NAMALWA (cell line): ENCODE measurements at places on chromosomes 5 and 9.

- DNase-seq: peak; percentile 55
Observed at GRCh38 chr5:87020099-87020934, 247.4 kb upstream of the RASA1 start.

GRCh38 chr5:117888688-117889087, 1099.7 kb downstream of the DTWD2 start:
- peak; percentile 9 for DNase-seq

GRCh38 chr5:10592601-10593000, 28.7 kb downstream of the ANKRD33B start:
- DNase-seq: peak; percentile 46

GRCh38 chr9:99445371-99445891, 223.3 kb downstream of the SEC61B start:
- no peak for DNase-seq

DNA sequence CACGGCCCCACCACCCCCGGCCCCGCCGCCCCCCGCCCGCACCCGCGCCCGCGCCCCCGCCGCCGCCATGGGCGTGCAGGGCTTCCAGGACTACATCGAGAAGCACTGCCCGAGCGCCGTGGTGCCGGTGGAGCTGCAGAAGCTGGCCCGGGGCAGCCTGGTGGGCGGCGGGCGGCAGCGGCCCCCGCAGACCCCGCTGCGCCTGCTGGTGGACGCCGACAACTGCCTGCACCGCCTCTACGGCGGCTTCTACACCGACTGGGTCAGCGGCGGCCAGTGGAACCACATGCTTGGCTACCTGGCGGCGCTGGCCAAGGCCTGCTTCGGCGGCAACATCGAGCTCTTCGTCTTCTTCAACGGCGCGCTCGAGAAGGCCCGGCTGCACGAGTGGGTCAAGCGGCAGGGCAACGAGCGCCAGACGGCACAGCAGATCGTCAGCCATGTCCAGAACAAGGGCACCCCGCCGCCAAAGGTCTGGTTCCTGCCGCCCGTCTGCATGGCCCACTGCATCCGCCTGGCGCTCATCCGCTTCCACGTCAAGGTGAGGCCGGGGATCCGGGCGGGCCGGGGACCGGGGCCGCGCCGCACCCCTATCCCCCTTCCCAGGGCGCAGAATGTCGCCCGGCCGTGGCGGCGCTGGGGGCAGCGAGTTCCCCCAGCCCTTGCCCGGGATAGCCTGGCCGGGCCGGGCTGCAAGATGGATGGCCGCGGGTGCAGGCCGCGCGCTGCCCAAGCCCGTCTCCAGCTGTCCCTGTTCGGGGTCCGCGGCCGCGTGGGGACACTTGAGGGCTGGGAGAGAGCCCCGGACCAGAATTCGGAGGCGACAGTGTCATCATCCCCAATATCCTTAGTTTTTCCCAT, 594 bp downstream of the FAM120A start:
- peak; percentile 50 for DNase-seq

- peak; percentile 79 for DNase-seq
Observed at GRCh38 chr5:3364941-3365340, 230.7 kb upstream of the IRX1 start.

GRCh38 chr5:59161221-59162105, 578.6 kb downstream of the RAB3C start:
- no peak for DNase-seq

- DNase-seq: no peak
Observed at GRCh38 chr5:125014202-125014601, 267.8 kb upstream of the ZNF608 start.

- peak; percentile 66 for DNase-seq
Observed at GRCh38 chr5:38193015-38193581, 65.3 kb upstream of the EGFLAM start.

- no peak for DNase-seq
Observed at GRCh38 chr5:1523480-1523792, 324 bp downstream of the LPCAT1 start.

DNA sequence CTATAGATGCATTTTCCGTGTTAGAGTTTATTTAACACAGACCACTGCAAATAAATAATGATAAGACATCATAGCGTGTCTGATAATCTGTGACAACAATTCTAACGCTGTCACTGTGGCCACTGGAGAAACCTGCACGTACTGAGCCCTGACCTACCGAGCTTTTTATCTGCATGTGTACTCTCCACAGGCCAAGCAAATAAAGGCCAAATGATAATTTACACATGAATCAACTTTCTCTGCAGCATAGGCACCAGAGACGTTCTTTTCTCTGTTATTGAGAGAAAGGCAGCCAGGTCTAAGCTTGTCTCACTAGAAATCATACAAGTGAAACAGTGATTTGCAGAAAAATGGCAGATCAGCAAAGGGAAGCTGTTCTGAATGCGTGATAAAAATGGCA, 75.8 kb downstream of the POU5F2 start:
- no peak for DNase-seq

GRCh38 chr5:143614831-143615230, 197.1 kb upstream of the HMHB1 start:
- DNase-seq: no peak

- DNase-seq: no peak
Observed at GRCh38 chr5:33936004-33936380, 194 bp upstream of the RXFP3 start.

DNA sequence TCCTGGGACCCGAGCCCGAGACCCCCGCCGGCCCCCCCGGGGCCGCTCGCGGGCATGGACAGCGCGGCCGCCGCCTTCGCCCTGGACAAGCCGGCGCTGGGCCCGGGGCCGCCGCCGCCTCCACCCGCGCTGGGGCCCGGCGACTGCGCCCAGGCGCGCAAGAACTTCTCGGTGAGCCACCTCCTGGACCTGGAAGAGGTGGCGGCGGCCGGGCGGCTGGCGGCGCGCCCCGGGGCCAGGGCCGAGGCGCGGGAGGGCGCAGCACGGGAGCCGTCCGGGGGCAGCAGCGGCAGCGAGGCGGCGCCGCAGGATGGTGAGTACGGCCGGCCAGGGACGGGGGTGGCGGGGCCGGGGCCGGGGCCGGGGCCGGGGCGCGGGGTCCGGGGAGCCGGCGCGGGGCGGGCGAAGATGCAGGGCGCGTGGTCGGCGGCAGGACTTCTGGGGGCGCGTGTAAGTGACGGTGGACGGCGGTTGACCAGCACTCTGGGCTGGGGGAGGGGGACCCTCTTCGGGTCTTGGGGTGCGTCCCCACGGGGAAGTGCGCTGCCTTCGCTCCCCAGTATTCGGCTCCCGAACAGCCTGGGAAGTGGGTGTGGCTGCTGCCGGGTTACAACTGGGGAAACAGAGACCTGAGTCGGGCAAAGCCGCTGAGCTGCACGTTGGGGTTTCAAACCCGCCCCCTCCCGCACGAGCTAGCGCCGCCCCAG, 520 bp downstream of the PRRX2 start:
- no peak for DNase-seq

DNA sequence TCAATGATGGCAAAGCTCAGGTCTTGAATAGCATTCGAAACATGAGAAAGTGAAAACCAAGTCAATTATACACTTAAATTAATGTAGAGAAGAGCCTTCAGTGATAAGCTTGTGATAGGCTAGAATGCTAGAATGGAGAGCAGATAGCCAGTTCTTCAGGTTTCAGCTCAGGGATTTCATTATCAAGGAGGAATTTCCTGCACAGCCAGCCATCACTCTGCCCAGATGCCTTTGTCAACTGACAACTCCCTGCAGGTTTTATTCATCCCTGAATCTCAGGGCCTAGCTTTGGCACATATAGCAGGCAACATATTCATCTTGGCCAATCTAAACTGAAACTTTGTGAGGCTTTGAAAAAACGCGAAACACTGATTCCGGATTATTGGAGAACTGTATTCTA, 199.3 kb upstream of the CDH6 start:
- no peak for DNase-seq

DNA sequence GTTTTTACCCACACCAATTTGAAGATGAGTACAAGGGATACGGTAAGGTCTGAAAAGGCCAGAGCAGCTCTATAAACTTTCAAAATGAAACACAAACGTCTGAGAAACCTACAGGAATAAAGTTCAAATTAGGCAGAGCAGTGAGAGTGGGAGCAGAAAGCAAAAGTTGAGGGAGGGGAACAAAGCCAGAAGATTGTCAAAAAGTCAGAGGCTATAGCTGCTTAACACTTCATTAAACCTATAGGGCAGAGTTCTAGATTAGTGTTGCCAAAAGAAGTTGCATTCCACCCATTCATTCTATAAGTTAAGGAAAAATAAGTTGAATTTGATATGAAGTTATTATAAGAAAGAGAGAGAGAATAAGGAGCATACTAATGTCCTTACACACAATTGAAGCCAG, 309.6 kb upstream of the CD180 start:
- DNase-seq: no peak

DNA sequence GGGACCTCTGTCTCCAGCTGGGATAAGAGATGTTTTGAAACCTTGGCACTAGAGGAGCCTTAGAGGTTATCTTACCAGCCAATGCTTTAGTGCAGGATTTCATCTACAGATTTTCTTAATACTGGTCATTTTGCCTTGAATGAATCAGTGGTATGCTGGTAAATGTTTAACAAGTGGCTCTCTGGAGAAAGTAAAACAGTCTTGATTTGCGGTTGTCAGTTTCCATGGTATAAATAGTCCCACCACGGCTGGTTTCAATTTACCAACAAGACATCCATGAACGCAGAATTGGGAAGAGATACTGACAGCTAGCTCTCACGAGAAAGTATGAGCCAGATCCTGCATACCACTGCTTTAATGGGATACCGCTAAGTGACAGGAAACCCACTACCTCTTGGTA, 56.7 kb upstream of the CXCL14 start:
- no peak for DNase-seq

GRCh38 chr5:61245936-61246335, 83.7 kb upstream of the SMIM15 start:
- no peak for DNase-seq

DNA sequence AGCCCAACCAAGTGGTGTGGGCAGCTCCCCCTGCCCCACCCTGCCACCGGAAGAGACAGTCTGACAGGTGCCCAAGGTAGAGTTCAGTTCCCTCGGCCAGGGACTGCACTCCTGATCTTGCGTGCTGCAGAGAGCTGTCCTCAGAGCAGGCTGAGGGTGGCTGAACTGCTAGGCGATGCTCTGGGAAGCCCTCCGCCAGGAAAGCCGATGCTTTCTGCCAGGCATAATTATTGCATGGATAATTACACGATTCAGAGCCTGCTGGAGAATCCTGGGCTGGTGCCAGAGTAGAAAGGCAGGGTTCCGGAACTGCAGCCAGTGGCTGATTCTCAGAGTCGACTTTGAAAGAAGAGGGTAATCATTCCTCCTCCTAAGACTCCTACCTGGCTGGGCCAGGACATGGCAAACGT, 19.3 kb downstream of the KCNIP1 start:
- no peak for DNase-seq

DNA sequence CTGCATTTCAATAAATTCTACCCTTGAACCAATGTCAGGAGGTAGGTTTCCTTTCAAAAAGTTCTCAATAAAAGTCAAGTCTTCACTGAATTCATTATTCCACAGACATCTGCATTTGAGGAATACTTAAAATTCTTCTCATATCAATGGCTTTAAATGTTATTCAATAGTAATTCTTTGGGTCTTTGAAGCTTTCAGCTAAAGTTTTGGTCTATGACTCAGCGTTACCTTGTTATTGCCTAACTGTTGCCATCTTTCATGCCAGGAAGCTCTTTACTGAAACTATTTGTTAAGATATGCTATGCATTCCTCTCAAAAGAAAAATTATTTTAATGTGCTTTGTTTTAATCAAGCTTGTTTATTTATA, 170.5 kb downstream of the NNT start:
- no peak for DNase-seq

DNA sequence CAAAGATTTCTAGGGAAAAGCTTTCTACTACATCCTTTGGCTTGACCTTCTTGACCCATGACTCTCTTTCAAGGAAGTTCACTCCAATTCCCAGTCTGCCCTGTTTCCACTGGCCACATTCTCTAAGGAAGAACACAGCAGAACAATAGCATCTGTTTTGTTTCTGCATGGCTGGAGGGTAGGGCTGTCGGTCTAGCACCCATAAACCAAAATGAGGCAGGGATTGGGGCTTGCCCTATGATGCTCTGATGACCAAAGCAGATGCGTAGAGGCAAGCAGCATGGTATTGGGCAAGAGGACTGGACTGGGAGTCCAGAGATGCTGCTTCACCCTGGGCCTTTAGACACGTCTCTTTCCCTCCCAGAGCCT, 24.1 kb downstream of the GOLGA2 start:
- no peak for DNase-seq

DNA sequence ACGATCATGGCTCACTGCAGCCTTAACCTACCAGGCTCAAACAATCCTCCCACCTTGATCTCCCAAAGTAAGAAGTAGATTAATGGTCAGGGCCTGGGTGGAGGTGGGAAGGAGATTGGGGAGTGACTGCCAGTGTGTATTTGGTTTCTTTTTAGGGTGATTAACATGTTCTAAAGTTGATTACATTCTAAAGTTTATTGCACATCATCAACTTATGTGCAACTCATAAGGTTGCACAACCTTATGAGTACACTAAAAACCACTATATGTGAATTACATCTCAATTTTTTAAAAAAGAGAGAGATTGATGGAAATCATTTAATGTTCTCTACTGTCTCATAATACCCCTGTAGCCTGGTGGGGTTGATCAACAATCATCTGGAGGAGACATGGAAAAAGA, 218.1 kb downstream of the AOPEP start:
- no peak for DNase-seq

DNA sequence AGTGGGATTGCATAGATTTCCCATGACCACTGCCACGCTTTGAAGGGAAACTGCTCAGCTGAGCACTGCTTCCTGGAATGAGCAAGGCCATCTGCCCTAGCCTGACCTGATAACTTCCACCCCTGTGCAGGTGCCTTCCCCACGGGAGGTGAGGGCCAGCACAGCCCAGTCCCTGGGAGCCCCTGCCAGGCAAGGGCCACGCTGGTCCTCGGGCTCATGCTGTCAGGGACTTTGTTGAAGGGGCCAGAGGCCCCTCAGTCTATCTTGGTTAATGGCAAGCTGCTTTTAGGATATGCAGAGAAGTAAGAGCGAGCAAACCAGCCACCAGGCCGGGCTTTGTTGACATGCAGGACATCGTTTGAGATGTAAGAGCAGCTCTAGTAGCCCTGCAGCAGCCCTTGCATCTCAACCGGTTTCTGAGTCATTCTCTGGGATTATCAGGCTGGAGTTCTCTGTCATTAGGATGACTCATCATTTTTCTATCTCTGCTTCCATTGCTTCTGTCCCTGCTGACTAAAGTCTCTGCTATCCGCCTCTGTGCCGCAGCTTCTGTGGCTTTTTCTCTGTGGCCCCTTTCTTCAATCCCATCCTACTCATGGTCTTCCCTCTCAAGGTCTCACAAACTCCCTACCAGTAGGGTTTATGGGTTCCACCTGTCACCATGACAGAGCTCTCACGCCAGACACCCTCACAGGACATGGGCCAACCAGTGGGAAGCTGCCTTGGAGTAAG, 30.6 kb upstream of the IQGAP2 start:
- DNase-seq: no peak

- no peak for DNase-seq
Observed at GRCh38 chr5:125597338-125597737, 825.9 kb upstream of the GRAMD2B start.
